ENCODE measurements at places on chromosomes 6 and 20. TPM values are rescaled to one million over a fixed set of nuclear protein-coding genes. Genes with fewer than 3 reads are reported as not detected.
A peak's percentile ranks its signal among the peaks of the same experiment; 100 is the strongest.

The CTAGE9 gene
- total RNA-seq, result not detected

The TSHZ2 gene
- 11.5 TPM for total RNA-seq

The RIPPLY2 gene
- total RNA-seq, result not detected

The INSM1 gene
- not detected for total RNA-seq

The PRPF6 gene
- total RNA-seq, result 56.9 TPM

The B4GALT5 gene
- total RNA-seq, result 22.8 TPM

DNA sequence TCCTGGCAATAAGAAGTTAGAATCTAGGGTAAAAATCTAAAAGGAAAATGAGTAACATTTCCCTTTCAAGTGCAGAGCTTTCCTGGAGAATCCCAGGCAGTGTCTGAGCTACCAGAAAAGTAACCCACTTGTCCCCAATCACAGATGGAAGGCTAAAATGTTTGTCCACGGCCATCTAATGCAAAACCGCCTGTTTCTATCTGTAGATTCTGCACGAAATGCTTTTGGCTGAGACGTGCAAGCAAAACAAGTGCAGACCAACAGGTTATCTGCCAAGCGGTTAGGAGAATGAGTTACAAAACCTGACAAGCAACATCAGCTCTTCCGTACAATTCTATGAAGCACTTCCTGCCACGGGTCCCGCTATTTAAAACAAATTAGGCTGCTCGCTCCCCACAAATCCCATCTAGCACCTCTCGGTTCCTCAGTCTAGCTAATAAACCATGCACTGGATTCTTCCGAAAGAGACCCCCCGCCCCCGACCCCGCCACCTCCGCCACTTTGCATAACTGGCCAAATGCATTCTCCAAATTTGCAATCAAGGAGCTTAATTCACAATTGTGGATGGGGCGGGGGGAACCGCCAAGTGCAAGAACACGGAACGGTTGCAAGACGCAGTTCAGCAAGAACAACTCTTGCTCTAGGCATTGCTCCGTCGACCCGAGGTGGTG, 1.4 kb downstream of the ELOVL5 start:
- peak; percentile 47 for DNase-seq

DNA sequence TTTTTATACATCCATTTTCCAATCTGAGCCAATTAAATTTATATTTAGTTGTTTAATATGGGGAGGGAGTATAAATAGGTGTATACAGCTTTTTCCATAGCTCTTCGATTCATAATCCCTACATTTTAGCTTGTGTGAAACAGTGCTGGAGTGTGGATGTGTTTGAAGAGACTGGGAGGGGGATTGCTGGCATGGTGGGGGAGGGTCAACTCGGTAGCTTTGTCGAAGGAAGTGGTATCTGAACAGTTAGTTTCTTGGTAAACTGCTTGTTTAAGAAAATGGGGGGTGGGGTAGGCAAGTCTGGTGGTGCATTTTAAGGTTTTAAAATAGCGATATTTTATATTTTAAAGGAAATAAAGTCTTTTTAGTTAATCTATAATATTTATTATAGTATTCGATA, 1.4 kb upstream of the LIN28B start:
- no peak for DNase-seq

DNA sequence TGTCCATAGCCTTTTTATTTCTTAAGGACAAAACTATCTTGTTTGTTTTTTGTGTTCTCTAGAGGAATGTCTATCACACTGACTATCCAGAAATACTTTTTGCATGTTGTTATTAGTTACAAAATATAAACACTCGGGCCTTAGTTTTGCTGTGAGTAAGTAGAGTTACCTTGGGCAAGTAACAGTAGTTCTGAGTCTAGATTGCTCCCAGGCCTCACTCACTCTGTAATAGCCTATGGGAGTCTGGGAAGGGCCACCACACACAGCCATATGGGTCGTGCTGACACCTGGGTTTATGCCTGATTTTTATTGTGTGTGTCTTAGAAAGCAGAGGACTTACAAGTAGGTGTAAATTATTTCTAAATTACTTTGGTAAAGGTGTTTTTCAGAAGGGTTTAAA, 185.8 kb downstream of the TMEM242 start:
- DNase-seq, result no peak

GRCh38 chr20:58545565-58546415, 30.6 kb upstream of the APCDD1L start:
- no peak for DNase-seq

DNA sequence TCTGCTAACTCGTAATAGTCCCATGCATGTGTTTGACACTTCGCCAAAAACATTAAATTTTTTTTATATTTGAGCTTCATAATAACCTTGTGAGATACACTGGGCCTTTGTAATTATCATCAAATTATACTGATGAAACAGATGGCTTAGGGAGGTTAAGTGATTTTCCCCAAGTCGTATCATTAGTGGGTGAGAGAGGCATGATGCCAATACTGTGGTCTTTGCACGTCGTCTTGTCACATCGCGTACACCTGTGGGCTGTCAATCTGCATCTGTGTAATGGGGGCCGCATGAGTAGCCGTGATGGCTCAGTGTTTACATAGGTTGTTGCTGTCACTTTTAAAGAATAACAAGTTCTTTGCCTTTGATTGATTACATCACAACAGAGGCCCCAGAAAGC, 1.7 kb downstream of the PRL start:
- DNase-seq, result no peak

DNA sequence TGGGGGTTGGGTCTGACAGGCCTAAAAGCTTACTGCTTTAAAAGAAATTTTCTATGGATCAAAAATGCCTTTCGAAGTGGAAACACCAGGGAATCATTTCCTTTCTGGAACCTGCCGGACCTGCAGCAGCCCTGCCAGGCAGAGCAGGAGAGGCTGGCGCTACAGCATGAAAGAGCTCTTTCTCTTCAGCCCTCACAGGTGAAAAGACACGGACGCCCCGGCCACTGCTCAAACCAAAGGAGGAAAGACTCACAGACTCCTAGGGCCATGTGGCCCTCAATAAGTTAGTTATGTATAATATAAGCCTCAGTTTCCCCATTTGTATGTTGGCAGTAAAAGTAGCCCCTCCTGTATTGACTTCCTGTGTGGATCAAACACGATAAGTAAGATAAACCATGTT, 8.3 kb downstream of the SCML4 start:
- no peak for DNase-seq

DNA sequence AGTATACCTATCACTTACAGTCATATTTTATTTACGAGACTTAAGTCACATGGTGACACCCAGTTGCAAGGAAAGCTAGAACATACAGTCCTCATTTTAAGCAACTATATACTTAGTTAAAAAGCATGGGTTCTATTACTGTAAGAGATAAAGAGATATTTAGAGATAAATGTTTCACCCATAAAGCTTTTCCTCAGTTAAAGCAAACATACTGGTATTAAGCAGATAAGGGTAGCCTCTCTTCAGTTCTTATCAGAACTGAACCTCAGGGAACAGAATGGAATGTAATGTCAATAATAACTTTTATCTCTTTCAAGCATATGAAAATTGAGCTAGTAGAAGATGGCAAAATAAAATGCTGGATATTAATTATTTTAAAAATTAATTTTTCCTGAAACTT, 9.9 kb upstream of the ASCC3 start:
- no peak for DNase-seq

GRCh38 chr20:2891343-2891742, 18.1 kb downstream of the PTPRA start:
- DNase-seq, result no peak

DNA sequence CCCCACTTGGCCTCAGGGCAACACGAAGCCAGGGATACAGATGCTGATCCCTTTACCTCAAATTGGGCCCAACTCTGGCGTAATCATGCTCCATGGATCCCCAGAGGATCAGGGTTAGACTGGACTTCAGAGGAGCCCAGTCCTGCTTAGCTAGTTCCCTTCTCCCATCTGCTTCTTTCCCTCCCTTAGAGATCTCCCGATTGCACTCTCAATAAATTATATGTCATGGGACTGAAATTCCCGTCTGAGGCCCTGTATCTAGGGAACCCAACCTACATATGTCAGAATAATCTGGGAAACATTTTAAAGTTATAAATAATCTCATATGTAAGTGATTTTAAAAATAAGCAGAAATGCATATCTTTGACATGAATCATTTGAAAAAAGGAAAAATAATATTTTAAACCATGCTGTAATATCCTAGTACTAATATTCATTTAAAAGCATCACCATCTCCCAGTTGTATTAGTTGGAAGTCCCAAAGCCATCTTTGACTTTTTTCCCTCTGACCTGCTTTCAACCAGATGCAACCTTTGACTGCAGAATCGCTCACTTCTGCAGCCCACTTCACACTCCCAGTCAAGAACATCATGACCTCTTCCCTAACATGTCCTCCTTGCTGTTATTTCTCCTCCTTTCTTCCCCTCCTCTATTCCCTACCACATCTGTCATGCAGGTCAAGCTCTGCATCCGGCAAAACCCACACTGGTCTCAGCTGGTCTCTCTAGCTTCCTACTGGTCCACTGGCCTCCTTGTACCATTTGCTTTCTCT, 393.6 kb downstream of the BTBD3 start:
- DNase-seq, result no peak

All from mammary epithelial cell (primary cell).